ENCODE measurements at places on chromosomes 2 and 18. TPM values are rescaled to one million over a fixed set of nuclear protein-coding genes. Genes with fewer than 3 reads are reported as not detected.
A peak's percentile ranks its signal among the peaks of the same experiment; 100 is the strongest.

Gene TMEM150A
- 12.7 TPM for total RNA-seq

DNA sequence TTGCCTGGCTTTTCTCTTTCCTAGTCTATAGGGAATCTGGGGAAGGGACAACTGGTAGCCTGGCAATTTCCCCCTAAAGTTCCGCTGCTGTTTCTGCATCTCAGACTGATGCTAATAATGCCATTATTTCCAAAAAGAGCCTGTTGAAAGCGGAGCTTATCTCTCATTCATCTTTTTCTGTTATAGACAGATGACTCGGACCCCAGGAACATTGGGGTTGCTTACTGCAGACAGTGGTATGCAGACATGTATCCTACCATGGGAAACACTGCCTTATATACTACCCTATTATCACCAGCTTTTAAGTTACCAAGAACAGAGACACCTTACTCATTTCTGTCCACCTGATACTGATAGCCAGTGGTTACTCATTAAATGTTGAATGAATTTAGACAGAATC, 15.3 kb downstream of the ETAA1 start:
- no peak for DNase-seq

Gene GBX2
- not detected for total RNA-seq

- no peak for DNase-seq
Measured at GRCh38 chr2:32688541-32688940, 60.7 kb downstream of the TTC27 start.

Gene UGT1A4
- not detected for total RNA-seq

- no peak for DNase-seq
Measured at GRCh38 chr18:3664563-3665178, 214.7 kb downstream of the TGIF1 start.

DNA sequence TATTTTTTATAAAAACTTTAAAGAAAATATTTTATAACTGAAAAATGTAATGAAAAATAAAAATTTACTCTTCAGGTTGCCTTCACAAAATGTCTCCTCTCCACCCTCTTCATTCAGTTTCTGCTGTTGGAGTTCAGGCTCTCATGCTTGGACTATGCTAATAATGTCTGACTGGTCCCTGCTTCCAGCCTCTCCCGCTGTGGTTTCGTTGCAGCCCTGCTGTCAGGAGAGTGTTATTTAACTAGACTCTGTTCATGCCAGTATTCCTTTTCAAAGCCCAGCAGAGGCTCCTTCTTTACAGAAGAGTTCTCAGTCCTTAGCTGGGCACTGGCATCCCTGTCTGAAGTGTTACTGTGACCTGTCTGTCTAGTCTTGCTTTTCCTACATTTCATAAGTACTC, 40.4 kb downstream of the CLIP4 start:
- DNase-seq = no peak

Gene MAPK4
- total RNA-seq = 19.9 TPM

GRCh38 chr2:28972778-28973335, 8.2 kb upstream of the TOGARAM2 start:
- no peak for DNase-seq

DNA sequence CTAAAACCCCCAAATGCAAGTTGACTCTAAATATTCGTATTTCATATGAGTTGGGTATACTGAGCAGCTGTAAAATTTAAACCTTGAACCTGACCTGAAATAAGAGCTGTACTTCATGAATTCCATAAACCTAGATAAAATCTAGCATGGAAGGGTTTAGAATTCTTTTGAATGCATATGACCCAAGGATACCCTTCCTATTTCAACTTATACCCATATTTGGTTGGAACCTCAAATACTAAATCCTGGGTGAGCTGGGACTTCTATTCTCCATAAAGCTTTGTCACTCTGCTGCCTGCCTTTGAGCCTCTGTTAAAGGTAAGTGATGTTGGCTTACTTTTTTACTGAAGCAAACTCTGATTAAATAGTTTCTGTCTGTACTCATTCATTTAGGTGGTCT, 994.6 kb downstream of the SUCLG1 start:
- no peak for DNase-seq

Gene VAMP8
- 30.3 TPM for total RNA-seq

DNA sequence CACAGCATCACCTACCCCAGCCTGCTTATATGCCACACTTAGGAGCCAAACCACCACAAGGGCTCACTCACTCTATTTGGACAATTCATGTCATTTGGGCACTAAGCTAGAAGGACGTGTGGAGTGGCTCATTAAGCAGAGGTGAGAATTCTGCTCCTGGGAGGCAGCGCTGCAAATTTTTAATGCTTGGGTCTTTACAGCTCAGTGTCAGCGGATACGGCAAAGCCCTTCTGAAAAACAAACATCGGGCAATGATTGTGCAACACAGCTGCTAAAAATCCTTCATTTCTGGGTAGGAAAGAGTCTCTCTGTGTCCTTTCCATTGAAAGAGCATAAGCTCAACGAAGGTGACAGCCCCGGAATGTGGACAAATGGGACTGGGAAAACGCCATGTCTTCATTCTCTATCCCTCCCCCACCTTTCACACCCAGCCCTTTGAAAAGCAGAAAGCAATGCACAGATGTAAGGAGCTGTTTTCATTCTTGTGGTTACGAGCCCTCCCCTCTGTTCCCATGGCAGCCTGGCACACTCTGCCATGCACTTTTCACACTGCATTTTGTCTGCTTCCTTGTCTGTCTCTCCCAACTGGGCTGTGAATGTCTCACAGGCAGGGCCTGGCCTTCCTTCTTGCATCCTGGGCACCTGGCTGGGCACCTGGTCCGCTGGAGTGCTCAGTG, 16.0 kb downstream of the TMEM177 start:
- no peak for DNase-seq

Gene ADAM23
- total RNA-seq = 31.1 TPM

DNA sequence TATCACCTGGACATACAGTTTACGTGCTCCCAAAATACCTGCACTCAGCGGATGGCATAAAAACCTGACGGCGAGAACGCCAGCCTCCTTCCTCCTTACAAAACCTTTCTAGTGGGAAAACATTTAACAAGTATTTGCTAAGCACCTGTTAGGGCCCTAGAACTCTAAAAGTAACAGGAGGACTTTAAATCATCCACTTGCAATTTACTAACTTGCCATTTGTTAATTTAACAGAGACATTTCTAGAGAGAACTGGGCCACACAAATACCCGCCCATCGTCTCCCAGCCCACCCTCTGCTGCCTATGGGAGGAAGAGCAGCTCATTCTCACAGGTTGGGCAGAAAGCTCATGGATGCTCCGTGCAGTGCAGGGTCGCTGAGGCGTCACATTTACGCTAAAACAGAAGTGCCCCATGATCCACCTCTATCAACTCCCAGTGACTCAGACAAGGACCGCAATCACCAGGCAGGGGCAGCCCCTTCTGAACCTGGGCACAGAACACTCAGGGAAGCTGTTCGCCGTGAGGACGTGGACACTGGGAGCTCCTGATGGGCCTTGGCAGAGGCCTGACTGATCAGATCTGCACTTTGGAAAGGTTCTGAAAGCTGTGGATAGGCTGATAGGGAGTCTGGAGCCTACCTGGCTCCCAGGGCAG, 106.9 kb downstream of the HDAC4 start:
- peak; percentile 19 for DNase-seq

GRCh38 chr2:157815421-157815820, 60.7 kb downstream of the ACVR1 start:
- no peak for DNase-seq

Data from left cardiac atrium (tissue), 4 donors.